ENCODE measurements at places on chromosomes 2 and 18. TPM values are rescaled to one million over a fixed set of nuclear protein-coding genes. Genes with fewer than 3 reads are reported as not detected.

SGPP2 gene
- total RNA-seq: not detected

DES gene
- total RNA-seq: not detected

C2orf66 gene
- not detected for total RNA-seq

UPP2 gene
- total RNA-seq: not detected

C2orf76 gene
- total RNA-seq: 21.9 TPM

RAB1A gene
- 83.5 TPM for total RNA-seq

SP5 gene
- total RNA-seq: not detected

GMCL1 gene
- 34.6 TPM for total RNA-seq

CCL20 gene
- total RNA-seq: 2.0 TPM

ALPP gene
- total RNA-seq: not detected

- no peak for DNase-seq
These were observed 91.7 kb upstream of the EML6 start for GRCh38 chr2:54631755-54632154.

DNA sequence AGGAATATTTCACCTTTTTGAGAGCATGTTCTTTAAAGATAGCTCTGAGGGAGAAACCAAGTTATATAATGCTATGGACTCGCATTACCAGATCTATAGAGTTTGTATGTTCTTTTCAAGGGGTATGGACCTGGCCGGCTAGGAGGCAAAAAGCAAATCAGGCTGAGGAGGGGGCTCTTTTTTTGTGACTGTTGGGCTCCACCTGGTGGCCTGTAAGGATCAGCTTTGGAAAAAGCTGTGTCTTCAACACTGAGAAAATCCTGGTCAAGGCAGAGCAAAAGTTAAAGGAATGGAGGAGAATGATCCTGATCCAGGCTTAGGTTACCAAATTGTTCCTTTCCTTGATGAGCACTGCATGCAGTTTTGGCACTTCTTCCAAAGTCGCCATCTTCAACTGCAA is 180.5 kb downstream of the DIS3L2 start:
- peak; percentile 49 for DNase-seq

GRCh38 chr18:74217476-74218143 is 69.3 kb downstream of the TIMM21 start:
- DNase-seq: no peak

GRCh38 chr2:195601361-195601760 is 55.7 kb upstream of the SLC39A10 start:
- DNase-seq: no peak

DNA sequence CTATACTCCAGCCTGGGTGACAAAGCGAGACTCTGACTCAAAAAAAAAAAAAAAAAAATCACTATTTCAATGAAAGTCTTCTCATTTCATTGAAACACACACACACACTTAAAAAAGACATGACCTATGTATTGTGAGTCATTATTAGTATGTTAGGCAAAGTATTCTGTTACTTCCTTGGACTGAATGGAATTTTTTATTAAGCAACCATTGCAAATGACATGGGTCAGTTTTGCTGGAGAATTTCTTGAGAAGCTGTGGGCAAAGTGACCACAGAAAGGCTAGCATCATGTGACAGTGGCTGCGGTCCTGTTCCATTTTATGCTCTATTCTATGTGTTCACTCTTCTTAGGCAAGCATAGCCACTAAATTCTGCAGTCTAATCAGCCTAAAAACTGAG is 695.7 kb downstream of the TDRD15 start:
- DNase-seq: no peak

DNA sequence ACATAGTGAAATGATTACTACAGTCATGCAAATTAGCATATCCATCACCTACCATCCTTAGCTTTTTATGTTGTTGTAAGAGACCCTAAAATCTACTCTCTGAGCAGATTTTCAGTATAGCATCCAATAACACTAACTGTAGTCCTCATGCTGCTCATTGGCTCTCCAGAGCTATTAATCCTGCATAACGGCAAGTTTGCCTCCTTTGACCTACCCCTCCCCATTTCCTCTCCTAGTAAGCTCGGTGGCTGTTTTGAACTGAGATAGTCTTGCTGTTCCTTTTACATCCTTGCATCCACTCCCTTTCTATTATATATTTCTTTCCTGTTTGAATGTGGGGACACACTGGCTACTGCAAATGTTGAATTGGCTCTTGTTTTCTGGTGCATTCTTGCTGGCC is 481.5 kb downstream of the TSN start:
- no peak for DNase-seq

DNA sequence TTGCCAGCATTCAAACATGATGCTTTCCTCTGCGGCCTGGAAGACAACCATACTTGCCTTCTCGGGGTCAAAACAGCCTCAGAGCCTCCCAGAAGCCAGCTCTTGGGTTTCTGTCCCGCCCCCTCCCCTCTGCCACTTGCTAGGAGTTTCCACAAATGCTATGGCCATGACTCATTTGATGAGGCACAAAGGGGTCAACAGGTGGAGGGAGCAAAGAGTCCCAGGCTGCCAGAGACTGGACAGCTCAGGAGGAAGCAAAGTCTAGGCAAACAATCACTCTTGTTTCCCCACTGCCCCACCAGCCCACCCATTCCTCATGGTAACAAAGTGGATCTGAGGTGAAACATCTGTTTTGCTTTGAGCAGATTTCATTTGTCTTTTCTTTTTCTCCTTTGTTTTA is 551.1 kb downstream of the TNS1 start:
- no peak for DNase-seq

DNA sequence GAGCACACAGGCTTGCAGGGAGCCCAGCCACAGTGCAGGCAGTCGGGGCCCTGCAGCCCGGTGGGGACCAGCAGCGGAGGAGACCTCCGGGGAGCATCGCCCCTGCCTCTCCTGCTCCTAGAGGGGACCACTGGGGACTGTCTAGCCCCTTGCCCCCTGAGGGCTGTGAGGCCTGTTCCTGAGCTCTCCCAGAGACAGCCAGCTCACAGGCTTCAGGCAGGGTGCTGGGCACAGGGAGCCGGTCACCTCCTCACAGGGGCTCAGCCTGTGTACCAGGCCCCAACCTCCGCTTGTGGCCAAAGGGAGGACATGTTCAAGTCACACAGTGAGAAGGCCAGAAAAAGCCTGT is 3.5 kb upstream of the NMUR1 start:
- no peak for DNase-seq

DNA sequence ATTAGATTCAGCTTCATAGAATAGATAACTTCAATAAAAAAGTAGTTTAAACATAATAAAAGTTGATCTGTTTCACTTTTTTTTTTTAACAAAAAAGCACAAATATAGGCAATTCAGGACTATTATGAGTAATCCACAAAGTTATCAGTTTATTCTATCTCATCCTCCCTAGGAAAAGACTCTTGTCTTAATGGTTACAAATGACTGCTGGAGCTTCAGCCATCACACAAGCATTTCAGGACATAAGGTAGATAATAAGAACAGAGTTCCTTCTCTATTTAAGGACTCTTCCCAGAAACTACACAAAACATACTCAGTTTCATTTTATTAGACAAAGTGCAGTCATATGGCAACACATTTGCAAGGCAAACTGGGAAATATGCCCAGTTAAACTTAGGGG is 357.6 kb upstream of the SETBP1 start:
- no peak for DNase-seq

DNA sequence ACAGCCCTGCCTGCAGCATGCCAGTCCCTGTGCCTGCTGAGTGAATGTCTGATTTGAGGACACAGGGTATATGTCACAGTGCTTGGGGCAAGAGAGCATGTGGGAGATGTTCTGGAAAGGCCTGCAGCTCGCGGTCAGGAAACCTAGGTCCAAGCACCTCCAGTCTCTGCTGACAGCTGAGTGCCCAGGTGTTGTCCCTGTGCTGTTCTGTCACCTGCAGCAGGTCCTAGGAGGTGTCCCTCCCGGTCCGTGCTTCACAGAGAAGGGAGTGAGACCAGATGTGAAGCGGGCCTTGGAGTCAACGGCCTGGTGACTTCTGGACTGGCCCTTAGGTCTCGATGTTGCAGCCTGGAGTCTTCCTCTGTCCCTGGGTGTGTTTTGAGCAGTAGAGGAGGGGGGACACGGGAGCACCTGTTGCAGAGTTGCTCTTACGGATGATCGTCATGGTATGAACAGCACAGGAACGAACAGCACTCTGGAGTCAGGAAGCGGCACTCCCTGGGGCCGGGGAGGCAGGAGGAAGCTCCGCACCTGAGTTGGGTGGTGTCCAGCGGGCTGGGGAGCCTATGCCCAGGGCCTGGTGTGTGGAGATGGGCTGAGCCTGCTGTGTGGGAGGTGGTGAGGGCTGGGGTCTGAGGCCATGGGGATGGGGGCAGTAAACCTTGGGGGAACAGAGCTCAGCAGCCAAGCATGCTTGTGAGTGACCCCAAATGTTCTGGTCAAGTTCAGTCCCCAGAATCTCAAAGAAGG is 21.6 kb upstream of the ARHGEF4 start:
- no peak for DNase-seq

GRCh38 chr2:128252501-128252900 is 66.2 kb downstream of the HS6ST1 start:
- no peak for DNase-seq

- no peak for DNase-seq
These were observed 73.8 kb upstream of the TXNDC2 start for GRCh38 chr18:9811978-9812377.

DNA sequence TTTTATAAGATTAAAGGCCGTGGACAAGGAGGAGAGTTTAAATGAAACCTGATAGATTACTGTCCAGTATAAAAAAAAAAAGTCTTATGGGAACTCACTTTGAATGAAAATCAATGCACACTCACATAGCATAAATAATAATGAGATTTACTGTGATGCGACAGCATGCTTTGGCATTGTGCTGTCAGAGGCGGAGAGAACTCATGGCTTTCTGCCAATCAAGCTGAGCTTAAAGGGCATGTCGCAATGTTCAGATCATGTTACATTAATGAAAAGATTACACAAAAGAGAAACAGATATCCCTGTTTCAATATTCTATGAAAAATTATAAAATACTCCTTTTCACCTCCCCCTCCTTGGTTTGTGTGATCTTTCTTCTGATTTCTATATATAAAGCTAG is 310.8 kb downstream of the ERBB4 start:
- no peak for DNase-seq

DNA sequence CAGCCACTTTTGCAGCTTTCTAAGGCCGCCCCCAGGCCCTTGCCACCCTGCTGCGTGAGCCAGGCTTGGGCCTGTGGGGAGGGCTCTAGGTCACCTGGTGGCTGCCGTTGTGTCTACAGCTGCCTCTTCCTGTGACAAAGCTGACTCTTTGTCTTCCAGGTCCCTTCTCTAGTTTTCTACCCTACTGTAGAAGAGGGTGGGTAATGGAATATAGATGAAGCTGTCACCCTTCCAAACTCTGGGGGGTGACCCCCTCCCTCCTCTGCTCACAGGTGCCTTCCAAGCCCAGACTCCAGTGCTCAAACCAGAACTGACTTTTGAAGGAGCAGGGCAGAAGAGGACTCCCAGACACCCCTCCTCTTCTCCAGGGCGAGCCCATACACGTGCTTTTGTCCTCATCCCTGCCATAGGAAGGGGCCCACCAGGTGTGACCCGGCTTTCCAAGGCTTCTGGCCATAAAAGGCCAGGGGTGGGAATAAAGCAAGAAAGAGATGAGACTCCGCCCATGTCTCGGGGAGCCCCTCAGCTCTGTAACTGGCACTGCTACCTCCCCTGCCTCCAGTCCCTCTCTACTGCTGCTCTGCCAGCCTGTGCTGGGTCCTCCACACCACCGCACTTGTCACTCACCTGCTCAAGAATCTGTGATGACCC is 17.9 kb upstream of the SDC1 start:
- DNase-seq: no peak

DNA sequence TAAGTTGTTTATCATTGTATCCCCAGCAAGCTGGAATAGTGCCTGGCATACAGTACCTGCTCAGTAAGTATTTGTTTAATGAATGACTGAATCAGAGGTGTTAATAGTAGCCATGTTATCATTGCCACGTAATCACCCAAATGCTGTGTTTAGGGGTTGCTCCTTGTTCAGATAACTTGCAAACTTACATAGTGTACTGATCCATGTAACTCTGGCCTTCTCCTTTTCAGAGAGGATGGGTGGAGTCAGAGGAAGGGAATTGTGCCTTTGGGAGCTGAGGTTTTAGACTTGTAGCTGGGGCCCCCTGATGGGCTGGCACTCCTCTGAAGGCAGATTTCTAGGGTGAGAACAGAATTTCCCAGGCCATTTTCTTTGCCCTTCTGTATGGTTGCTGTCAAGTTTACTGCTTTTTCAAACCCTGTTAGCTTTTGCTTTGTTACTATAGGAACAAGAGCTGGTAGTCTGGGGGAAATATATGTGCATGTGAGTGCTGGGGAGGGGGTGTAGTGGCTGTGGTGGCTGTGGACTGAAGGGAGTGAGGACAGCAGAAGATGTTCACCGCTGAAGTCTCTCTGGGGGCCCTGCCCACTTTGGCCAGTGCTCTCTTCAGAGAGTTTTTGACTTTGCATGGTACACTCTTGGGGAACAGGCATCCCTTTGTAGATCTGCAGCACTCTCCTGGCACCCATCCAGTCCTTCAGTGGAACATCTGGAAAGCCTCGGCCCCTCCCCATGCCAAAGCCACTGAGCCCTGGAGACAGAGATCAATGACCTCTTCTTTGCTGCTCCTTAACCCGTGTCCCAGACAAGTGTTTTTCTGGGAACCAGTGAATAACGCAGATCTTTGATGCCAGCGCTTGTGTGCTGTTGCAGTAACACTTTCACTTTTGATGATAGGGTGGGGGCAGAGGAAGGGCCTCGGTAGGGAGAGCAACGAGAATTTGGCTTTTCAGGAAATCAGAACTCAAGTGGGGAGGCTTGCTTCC is 209.0 kb downstream of the PRKCE start:
- peak; percentile 54 for DNase-seq

DNA sequence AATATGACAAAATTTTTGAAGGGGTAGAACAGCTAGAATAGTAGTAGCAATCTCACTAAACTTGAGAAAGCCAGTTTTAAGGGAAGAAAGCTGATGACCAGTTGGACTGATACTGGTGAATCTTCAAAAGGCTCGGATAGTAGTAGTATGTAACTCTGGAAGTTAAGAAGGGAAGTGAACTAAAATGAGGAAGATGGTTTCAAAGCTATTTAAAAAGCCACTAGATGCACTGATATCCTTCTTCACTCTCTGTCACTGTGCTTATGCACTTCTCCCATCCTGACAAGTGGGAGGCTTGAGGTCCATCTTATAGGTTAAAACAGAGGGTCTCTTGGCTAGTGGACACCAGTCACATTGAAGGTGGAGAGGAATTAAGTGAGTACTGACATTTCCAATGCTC is 141.1 kb downstream of the NCOA1 start:
- no peak for DNase-seq

- no peak for DNase-seq
These were observed 41.7 kb downstream of the SH3BP4 start for GRCh38 chr2:234993541-234993981.

- DNase-seq: no peak
These were observed 3.7 kb downstream of the SMC6 start for GRCh38 chr2:17749753-17750438.

Data from natural killer cell (primary cell).